ENCODE measurements at places on chromosomes 11 and 22.

- DNase-seq: no peak
Observed at GRCh38 chr11:20362481-20362880, 1.0 kb upstream of the HTATIP2 start.

- no peak for DNase-seq
Observed at GRCh38 chr11:22342211-22343031, 4.2 kb downstream of the SLC17A6 start.

DNA sequence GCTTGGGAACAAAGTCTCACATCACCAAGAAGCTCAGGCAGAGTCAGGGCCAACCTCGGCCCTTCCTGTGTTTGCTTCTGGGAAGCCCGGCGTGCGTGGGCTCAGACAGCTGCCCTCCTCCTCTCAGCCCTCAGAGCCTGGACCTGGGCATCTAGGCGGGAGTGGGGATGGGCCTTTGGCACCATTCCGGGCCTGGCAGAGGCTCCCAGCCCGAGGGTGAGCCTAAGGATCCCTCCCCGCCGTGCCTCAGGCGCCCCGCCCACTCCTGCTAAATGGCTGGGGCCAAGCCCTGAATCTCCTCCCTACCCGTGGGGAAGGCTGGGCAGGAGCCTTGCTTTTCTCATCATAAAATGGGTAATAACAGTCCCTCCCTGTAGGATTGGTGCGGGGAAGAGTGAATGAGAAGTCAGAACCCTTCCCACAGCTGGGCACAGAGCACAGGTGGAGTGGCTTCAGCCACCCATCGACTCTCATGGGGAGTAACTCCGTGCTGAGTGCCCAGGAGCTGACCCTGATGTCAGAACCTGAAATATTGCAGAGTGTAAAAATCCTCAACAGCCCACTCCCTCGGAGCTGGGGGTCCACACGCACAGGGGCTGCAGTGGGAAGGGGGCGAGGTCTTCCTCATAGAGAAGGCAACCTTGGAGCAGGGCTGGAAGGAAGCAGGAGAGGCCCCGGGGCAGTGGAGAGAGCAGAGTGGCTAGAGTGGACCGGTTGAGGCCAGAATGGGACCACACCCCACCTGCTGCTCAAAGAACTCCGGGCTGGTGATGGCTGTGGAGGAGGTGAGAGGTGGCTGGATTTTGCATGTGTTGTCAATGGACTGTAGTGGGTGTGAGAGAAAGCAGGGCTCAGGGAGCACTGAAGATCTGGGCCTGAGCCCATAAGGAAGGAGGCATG, 18.8 kb upstream of the CDKN1C start:
- no peak for DNase-seq

- no peak for DNase-seq
Observed at GRCh38 chr11:117096201-117096991, 1.8 kb downstream of the SIK3 start.

GRCh38 chr22:22605074-22605404, 39.4 kb upstream of the GGTLC2 start:
- DNase-seq: no peak

DNA sequence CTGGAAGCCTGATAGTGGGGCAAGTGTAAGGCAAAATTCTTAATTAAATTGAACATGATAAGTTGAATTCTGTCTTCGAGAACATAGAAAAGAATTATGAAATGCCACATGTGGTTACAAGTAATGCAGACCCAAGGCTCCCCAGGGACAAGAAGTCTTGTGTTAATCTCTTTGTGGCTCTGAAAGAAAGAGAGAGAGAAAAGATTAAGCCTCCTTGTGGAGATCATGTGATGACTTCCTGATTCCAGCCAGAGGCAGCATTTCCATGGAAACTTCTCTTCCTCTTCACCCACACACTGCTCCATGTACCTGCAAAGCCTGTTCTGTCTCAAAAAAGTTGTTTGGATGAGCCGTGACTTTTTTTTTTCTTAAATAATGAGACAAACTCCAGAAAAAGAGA, 1.9 kb upstream of the TYR start:
- DNase-seq: no peak

Data from iPS DF 19.7 (cell line).